AG04450 (cell line): ENCODE measurements at places on chromosomes 3 and 15. TPM values are rescaled to one million over a fixed set of nuclear protein-coding genes. Genes with fewer than 3 reads are reported as not detected.

SLC7A14 gene
- polyA plus RNA-seq: 2.3 TPM in 2 replicates

SLC24A5 gene
- polyA plus RNA-seq: 0.05 TPM in 1 of 2 replicates, not detected in the other

TMEM212 gene
- polyA plus RNA-seq: not detected in 2 replicates

ISLR gene
- polyA plus RNA-seq: 2.3 and 3.0 TPM in 2 replicates

SLC2A2 gene
- not detected in 2 replicates for polyA plus RNA-seq

PRSS50 gene
- polyA plus RNA-seq: not detected in 2 replicates

GRCh38 chr3:34382859-34383258, 584.4 kb downstream of the PDCD6IP start:
- no peak for DNase-seq

GRCh38 chr3:115040673-115041286, 106.3 kb downstream of the ZBTB20 start:
- DNase-seq: peak; percentile 4

DNA sequence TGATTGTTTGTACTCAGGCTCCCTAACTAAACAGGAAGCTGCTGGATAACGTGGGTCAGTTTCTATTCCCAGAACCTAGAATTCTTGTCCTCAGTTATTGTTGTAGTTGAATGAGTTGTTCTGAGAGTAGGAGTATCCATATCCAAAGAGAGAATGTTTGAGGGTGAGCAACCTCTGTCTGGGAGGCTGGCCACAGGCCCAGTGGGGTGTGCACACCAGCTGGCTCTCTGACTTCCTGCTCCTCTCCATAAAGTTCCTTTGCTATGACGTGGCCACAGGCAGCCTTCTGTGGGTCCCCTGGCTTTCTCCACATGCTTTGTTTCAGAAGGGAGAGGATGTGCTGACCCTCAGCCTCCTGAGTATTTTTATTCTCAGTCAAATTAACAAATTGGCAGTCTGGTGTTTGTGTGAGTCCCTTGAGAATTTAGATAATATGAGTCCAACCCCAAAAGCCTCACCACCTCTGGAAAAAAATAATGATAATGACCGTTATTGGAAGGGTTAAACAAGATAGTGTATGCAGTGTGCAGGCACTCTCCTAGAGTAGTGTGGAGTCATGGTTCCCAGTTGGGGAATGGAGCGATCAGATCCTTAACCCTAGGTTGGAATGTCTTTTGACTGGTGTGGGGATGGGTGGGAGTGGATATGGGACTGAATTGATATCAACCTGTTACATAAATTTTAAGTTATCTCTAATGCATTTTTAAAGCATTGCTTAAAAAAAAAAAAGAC, 47.6 kb upstream of the MED12L start:
- DNase-seq: peak; percentile 93

GRCh38 chr3:122921791-122922651, 105.5 kb downstream of the SEMA5B start:
- DNase-seq: no peak

GRCh38 chr15:50778086-50778485, 12.6 kb upstream of the SPPL2A start:
- DNase-seq: no peak

DNA sequence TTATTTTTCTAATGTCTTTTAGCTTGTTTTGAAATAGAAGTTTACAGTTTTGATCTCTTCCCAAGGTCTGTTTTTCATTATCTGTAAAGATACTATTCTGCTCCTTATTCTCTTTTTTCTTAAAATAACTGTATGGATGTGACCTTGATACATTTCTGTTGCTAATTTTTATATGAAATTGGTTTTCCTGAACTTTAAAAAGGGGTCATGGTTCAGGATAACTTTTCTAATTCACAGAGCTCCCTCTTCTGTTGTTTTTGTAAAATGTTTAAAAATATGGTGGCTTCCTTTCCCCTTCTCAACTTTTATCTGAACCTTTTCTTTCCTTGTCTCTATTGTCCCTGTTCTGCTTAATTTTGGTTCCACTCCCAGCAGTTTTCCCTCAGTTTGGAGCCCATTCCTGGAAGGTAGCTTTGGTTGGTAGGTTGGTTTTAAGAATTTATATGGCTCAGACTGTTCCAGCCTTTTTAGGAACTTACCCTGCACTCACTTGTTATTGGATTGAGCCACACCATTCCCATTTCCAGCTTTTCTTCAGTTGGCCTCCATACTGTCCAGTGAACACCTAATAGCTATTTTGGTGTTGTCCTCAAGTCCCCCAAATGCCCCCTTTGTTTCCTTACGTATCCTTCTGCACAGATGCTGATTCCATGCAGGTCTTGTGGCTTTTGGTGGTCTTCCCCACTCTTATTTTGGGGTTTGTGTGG, 70.3 kb downstream of the SLMAP start:
- DNase-seq: no peak

DNA sequence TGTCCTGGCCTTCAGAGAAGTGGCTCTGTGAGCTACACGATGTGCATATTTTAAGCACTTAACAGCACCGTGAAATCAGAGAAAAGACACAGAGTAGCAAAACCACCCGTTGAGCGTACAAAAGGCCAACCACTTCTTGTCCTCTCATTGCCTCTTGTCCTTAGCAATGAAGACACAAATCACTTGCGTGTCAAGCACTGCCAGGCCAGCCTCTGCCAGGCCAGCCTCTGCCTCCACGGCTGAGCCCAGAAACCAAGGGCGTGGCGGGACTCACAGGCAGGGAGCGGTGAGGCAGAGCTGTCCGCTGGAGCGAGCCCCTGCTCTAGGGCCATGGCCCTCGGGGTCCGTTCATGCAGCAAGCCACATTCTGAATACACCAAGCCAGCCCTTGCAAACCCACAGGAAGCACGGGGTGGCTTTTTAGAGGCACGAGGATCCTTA, 4.0 kb downstream of the MUC4 start:
- DNase-seq: no peak

GRCh38 chr3:105858017-105858416, 10.8 kb downstream of the CBLB start:
- no peak for DNase-seq

DNA sequence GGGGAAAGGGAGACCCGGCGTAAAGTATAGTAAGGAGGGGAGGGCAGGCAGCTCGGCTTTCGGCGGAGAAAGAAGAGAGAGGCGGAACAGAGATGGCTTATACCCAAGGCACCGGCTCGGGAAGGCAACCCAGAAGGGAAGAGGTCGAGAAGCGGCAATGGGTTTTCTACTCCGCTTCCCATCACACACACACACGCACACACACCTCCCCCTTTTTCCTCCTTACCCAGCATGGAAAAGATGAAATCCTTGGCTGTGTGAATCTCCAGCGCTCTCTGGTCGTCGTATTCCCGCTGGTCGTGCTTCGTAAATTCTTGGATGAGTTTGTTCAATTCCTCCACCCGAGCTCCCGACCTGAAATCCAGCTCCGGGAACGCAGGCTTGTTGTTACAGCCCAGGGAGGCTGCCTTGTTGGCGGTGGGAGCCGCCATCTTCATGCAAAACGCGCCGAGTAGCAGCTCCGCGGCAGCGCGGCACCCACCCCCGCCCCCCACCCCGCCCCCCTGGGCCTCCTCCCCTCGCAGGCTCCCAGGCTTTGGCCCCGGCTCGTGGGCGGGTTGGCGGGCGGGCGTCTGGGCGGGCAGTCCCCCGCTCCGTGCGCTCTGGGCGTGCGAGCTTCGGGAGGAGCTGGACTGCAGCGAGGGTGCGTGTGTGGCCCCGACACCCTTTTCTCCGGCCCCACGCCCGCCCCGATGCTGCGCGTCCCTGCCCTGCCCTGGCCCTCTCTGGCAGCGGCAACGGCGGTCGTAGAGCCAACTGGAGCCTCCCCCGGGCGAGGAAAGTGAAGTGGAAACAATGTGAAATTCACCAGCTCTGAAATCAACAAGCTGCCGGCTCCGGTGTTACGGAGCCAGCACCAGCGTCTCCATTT, at the start of gene MB21D2:
TSS of gene MB21D2 (minus strand) at position 453 of the 871 bp plus-strand sequence. CDS start at position 437, 16 bp downstream.
- DNase-seq: peak; percentile 37

GRCh38 chr3:185365291-185366073, 2.5 kb downstream of the MAP3K13 start:
- DNase-seq: no peak

- DNase-seq: no peak
Observed at GRCh38 chr3:129520960-129521359, 7.5 kb upstream of the RHO start.

DNA sequence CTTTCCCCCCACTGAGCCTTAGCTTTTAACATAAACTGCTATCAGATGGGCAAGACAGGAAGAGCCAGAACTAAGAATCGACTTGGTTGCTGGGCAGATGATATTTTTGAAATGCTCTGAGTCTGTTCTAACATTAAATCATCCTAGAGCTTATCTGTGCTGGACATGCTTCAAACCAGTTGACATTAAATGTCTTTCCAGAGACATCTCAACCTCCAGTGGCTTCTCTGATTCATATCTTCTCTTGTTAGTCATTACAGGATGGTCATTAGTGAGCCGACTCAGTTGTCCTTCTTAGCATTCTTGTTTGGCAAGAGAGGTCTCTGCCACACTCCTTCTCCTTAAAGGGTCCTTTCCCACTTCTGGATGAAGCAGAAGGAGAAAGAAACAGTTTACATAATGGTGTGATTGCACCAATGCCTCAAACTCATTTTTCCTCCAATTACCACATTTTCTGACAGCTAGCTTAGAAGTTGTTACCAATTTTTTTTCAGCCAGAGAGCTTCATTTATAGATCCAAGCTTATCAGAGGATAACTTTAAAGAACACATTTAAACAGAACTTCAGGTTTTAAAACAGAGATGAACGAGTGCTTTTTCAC, 21.7 kb upstream of the SYN2 start:
- DNase-seq: no peak

DNA sequence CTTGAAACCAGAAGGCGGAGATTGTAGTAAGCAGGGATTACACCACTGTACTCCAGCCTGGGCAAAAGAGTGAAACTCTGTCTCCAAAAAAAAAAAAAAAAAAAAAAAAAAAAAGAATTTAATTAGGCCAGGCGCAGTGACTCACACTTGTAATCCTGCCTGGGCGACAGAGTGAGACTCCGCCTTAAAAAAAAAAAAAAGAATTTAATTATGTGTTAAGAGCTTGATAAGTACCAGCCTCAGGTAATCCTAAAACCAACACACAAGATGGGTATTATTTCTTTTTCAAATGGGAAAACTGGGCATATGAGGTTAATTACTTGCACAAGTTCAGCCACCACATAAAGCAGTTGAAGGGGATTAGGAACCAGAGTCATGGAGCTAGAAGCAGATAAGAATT, 49.0 kb downstream of the PBRM1 start:
- no peak for DNase-seq
